MCF 10A (cell line): ENCODE measurements at places on chromosomes 2 and 18. TPM values are rescaled to one million over a fixed set of nuclear protein-coding genes. Genes with fewer than 3 reads are reported as not detected.

DNA sequence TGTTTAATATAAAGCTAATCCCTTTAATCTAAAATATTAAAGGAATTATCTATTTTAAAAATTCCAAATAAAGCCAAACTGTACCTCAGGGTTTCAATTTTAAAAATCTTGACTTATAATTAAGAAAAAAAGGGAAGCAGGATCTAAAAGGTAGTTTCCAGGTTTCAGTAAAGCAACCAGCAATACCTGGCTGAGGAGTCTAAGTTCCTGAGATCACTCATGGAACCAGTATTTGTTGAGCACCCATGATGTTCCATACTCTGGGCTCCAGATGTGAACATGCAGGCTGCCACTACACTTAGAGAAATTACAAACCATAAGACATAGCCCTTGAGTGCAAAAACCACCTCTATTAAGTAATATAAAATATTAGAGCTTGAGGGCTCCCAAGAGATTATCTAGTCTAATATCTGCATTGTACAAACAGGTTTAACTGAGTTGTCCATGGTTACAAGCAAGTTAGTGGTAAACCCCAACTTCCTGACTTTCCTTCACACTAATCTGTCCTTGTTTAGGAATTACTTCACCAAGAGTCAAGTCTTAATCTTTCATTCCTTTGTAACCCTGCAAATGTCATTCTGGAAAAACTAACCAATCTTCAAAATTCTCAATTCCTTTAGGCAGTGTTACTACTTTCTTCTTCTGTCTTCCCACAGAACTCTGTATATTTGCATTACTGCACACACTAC is 49.2 kb downstream of the CLASP1 start:
- no peak for DNase-seq

- no peak for DNase-seq
Observed at GRCh38 chr2:130847776-130848525, 11.2 kb downstream of the ARHGEF4 start.

DNA sequence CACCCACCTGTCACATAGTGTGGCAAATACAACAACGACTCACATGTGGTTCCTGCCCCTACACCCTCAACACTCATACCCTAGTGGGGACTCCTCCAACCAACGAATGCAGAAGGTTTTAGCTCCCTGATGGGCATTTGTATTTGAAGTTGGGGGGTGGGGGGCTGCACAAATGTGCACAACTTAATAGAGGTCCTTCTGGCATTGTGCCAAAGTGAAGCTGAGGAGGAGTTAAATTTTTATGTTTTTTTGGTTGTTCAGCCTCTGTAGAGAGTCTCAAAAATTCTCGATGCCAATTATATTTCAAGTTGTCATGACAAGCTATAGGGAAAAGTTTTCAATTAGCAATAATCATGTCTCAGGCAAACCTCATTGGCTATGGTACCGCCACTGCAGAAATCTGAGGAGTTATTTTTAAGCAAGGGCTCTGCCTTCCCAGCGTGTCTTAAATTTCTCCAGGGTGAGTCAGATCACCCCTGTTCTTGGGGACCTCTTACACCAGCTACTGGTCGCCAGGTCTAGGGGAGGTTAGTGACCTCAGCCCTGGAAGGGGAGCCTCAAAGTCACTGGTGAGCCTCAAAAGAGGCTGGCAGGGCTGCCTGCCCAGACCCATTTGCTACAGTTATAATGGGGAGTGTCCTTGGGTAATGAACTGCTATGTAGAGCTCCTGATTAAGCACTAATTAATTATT is 102.7 kb upstream of the TAF1B start:
- peak; percentile 37 for DNase-seq

The GALR1 gene
- not detected in 2 replicates for total RNA-seq

The NPAS2 gene
- total RNA-seq: 12.3 and 16.4 TPM in 2 replicates

The TMEM247 gene
- total RNA-seq: not detected in 2 replicates
